ENCODE measurements at places on chromosomes 7 and 10.
A peak's percentile ranks its signal among the peaks of the same experiment; 100 is the strongest.

GRCh38 chr7:70214071-70214470 lies 615.8 kb downstream of the AUTS2 start:
- no peak for DNase-seq

- DNase-seq: no peak
Measured at GRCh38 chr7:159084069-159084801, 60.4 kb downstream of the VIPR2 start.

DNA sequence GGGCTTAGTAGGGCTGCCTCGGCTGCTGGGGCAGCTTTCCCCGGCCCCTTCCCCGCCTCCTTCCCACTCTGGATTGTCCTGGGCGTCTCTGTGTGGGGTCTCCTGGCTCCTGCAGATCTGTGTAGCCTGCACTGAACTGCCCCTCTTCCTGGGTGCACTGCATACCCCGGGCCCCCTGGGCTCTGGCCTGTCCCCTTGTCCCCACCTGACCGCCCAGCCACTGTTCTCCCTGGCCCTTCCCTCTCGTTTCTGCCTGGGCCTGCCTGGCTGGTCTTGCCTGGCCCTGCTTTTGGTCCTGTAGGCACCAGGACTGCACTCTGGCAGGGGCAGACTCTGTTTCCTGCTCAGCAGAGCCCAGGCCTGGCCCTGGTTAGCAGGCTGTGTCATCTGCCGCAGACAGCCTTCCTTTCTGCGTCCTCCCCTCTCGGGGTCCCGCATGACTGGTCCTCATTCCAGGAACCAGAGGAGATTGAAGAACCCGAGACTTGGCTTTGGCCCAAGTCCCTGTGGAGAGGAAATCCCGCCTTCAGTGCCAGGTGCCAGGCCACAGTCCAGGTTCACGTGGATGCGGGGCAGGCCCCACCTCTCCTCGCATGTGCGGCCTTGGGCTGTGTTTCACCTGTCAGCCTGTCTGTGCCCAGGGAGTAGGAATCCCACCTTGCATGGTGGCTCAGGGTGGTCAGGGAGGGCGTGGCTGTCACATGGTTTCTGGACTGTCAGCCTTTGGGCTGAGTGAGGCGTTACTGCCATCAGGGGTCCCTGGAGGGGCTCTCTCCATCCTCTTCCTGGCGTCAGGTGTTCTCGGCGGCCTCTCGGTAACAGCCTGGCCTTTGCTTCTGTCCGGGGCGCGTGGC lies 9.2 kb downstream of the INPP5A start:
- DNase-seq: no peak

GRCh38 chr7:43726466-43726865 lies 2.9 kb downstream of the COA1 start:
- DNase-seq: no peak

- no peak for DNase-seq
Measured at GRCh38 chr7:36635091-36635490, 89.2 kb downstream of the AOAH start.

DNA sequence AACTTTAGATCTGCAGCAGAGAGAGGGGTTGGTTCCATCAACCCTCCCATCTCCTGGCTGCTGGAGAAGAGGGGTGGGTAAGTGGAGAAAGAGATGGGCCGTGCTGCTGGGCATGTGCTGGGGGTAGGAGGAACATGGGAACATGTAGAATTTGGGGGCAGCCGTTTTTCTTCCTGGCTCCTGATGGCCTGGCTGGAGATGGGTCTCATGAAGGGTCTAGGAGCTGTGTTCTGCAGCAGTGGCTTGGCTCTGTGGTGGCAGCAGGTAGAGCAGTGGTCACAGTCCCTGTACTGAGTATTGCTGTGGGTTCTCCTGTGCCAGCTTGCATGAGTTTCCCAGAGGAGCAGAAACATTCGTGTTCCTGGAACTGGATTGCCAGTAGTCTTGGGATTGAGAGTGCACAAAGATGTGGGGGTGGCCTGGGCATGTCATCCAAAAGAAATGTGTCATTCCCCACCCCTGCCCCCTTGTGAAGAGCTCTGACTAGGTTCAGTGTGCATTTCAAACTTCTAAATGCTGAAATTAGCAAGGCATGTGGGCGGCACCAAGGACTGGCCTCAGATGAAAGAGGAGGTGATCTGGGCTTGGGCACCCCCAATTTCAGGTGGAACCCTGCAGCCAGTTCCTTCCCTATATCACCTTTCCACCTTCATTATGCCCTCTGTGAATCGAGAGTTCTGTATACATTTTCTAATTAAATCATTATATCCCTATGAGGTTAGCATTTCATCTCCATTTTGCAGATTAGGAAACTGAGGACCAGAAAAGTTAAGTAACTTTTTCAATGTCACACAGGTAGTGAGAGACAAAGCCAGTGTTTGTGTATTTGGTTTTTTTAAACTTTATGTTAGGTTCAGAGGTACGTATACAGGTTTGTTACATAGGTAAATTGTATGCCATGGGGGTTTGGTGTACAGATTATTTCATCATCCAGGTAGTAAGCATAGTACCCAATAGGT lies 2.1 kb downstream of the CHST3 start:
- DNase-seq: no peak

- DNase-seq: peak; percentile 45
Measured at GRCh38 chr10:46106410-46107255, 60.6 kb upstream of the MSMB start.

- DNase-seq: no peak
Measured at GRCh38 chr7:90629297-90629918, 33.3 kb downstream of the CDK14 start.

DNA sequence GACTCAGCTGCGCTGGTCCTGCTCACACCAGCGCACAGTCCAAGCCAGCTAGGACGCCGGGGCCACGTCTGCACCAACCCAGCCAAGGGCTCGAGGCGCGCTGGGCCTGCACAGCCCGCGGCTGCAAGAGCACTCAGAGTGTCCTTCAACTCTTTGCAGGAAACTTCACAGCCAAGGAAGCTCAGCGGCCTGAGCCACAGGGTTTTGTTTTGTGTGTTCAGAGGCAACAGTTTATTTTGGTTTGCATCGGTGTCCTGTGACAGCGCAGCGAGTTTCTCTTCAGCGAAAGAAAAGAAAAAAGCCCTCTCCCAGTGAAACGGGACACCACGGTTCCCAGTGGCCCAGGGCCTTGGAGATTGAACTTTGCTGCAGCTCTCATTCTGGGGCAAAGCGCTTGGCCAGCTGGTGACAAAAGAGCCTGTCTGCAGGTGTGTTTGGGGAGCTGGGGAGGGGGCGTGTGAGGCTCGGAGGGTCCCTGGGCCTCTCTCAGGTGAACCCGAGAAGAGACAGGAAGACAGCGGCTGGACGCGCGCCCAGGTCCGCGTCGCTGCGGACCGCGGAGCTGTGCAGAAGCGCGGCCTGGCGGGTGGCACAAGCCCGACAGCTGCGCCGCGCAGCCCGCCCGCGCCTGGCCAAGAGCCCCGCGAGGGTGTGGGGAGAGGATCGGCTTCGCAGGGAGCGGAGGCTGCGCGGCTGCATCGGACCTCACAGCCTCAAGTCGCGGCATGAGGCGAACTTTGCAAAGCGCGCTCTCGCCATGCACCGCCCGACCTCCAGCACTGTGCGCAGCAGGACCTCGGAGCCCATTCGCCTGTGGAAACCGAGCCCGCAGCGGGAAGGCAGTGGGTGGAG lies 922 bp downstream of the CXCL12 start:
- no peak for DNase-seq

DNA sequence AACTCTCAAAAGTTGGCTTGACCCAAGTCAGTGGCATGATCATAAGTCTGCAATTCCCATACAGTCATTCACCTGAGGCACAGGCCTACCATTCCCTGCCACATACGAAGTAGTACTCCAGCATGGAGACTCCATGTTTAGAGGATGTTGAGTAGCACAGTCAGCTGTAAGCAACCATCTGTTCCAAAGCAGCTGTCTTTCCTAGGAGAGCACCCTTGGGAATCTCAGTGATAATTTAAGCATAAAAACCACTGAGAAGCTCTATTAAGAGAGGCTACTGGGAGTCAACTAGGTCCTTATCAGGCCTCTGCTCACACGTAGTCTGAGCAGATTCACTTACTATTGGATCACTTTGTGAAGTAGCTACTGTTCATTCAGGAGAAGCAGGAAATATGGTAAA lies 61.6 kb upstream of the UNC5B start:
- DNase-seq: no peak

DNA sequence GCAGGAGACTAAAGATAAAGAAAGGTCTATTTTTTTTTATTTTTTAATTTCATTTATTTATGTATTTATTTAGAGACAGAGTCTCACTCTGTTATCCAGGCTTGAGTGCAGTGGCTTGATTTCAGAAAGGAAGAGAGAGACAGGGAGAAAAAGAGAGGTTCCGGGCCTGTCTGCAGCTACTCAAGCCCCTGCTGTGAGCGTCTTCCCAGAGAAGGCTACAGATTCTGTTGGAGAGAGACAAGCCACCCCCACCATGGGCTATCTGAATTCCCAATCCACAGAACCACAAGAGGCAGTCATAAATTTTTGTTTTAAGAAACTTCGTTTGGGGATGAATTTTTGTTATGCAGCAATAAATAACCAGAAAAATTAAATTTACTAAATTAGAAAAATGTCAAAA lies 68.1 kb downstream of the CALN1 start:
- DNase-seq: no peak

- DNase-seq: no peak
Measured at GRCh38 chr10:34575882-34576281, 239.2 kb downstream of the PARD3 start.

All from nucleus accumbens (tissue), 56 donors.